ENCODE measurements at places on chromosomes 1 and 21.

- no peak for DNase-seq
These were observed 16.9 kb upstream of the PTPN14 start for GRCh38 chr1:214568328-214568727.

- no peak for DNase-seq
These were observed 7.2 kb downstream of the TFF2 start for GRCh38 chr21:42343556-42343955.

GRCh38 chr21:35643176-35643575, 417.1 kb downstream of the SETD4 start:
- no peak for DNase-seq

- no peak for DNase-seq
These were observed 15.8 kb downstream of the UBE4B start for GRCh38 chr1:10048601-10049000.

GRCh38 chr1:171743081-171743870, 1.4 kb upstream of the VAMP4 start:
- DNase-seq = no peak

GRCh38 chr1:198086051-198086745, 70.6 kb upstream of the NEK7 start:
- no peak for DNase-seq

GRCh38 chr1:30467101-30467500, 256.3 kb downstream of the MATN1 start:
- no peak for DNase-seq

GRCh38 chr1:5731110-5731423, 261.2 kb downstream of the NPHP4 start:
- DNase-seq = no peak

GRCh38 chr1:33220676-33221384, 35.5 kb upstream of the ZNF362 start:
- DNase-seq = no peak

GRCh38 chr1:100543640-100544039, 5.7 kb downstream of the GPR88 start:
- peak; percentile 28 for DNase-seq

DNA sequence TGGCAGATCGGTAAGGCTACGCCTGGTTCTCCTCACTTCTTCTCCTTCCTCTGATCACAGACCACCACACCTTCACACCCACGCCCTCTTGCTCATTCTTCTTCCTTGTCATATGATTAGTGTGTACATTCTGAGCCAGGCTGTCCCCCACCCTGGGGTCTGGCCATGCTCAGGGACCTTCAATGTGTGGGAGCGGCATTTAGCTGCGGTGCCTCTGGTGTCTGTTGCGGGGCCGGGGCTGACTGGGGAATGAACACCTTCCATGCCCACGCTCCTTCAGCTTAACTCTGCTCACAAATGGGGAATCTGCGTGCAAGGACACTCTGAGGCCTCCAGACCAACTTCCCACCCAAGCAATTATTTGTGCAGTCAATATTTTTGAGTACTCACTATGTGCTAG, 29.4 kb downstream of the QSOX1 start:
- no peak for DNase-seq

- no peak for DNase-seq
These were observed 25.1 kb downstream of the IRF2BP2 start for GRCh38 chr1:234584926-234585325.

GRCh38 chr21:33402001-33402979, 923 bp upstream of the IFNGR2 start:
- no peak for DNase-seq

DNA sequence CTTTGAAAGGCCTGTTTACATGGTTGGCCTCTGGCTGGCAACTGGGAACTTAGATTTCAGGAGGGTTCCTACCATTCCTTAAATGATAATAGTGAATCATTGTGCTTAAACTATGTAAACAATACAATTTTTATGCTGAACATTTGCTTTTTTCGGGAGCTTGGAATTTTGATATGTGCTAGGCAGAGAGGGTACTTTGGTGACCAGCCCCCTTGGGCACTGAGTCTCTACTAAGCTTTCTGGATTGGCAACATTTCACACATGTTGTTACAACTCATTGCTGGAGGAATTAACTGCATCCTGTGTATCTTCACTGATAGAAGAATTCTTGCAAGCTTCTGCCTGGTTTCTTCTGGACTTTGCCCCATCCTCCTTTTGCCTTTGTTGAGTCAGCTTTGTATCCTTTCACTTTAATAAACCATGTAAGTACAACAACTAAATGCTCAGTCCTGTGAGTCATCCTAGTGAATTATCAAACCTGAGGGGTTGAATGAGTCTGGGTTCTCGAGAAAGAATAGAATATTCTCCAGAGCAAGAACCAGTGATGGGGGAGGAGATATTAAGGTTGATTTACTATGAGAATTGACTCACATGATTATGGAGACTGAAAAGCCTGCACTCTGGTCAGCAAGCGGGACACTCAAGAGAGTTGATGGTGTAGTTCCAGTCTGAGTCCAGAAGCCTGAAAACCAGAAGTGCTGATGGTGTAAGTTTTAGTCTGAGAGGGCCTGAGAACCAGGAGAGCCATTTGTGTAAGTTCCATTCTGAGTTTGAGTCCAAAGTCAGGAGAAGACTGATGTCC, 3.1 kb upstream of the SLC16A4 start:
- no peak for DNase-seq

DNA sequence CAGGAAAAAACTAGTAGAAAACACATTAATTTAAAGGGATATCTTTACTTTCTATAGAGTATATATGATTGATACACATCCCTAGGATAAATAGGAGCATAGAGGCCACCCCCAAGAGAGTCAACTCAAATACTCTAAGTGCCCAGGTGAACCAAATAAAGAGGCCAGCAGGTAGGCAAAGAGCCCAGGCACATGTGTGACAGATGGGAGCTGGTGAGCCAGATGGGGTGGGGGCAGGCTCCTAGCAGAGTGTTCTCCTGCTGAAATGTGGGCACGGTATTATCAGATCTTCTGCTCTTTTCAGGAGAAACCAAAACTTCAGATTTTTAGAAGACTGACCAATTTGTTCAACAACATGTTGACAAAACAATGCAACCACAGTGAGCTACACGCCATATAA, 333.4 kb upstream of the PKN2 start:
- no peak for DNase-seq

GRCh38 chr1:209607795-209608178, 24.3 kb downstream of the CAMK1G start:
- no peak for DNase-seq
